ENCODE measurements at places on chromosomes 1 and 21.

DNA sequence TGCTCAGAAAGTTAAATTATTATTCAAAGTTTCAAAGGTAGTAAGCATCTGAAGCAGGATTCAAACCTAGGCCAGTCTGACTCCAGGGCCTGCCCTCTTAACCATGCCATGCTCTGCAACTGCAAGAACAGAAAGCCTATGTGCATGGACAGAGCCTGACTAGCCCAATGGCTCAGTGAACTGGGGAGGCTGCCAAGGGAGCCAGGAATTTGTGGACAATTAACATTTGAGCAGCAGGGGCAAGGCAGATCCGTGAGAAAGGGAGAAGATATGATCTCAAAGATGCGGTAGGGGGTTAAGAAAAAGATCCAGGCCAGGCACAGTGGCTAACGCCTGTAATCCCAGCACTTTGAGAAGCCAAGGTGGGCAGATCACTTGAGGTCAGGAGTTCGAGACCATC lies 6.5 kb upstream of the ATP1A4 start:
- DNase-seq: no peak

- no peak for DNase-seq
Measured at GRCh38 chr1:41863718-41864117, 55.0 kb downstream of the HIVEP3 start.

GRCh38 chr1:202645097-202645476 lies 65.2 kb downstream of the SYT2 start:
- no peak for DNase-seq

DNA sequence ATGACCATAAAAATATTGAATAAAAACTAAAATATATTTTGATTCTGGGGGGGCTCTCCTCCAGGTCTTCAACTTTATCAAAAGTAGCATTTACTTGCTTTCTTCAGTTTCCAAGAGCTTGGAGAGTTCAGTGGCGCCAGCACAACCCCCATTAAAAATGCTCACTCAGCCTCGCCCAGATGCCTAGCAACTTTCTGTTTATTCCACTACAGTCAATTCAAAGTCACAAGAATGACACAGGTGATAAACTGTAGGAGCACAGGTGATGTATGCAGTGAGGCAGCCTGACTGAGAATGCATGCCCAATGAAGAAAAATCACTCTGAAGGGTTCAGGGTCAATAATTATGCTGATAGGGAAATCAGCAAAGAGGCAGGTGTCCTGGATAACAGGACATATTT lies 159.4 kb upstream of the ATP1B1 start:
- no peak for DNase-seq

DNA sequence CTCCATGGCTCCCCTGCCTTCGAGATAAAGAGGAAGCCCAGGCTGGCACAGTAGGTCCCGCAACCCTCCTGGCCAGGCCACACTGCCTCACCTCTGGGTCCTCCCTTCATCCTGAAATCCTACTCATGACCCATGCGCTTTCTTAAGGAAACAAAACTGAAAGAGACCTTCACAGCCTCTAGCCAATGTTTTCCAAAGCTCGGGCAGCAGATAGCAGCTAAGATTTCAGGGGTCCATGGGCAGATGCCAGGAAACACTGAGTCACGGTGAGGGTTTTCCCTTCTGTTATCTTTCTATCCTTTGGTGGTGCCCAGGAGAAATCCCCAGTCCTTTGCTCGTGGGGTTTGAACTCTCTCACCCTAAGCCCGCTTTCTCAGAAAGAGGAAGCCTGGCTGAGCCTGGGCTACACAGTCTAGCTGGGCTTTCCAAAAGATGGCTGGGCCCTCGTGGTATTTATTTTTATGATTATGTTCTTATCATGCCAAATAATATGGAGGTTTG lies 26.6 kb downstream of the TTC39A start:
- DNase-seq: no peak

- no peak for DNase-seq
Measured at GRCh38 chr1:42964044-42964812, 5.6 kb upstream of the SLC2A1 start.

DNA sequence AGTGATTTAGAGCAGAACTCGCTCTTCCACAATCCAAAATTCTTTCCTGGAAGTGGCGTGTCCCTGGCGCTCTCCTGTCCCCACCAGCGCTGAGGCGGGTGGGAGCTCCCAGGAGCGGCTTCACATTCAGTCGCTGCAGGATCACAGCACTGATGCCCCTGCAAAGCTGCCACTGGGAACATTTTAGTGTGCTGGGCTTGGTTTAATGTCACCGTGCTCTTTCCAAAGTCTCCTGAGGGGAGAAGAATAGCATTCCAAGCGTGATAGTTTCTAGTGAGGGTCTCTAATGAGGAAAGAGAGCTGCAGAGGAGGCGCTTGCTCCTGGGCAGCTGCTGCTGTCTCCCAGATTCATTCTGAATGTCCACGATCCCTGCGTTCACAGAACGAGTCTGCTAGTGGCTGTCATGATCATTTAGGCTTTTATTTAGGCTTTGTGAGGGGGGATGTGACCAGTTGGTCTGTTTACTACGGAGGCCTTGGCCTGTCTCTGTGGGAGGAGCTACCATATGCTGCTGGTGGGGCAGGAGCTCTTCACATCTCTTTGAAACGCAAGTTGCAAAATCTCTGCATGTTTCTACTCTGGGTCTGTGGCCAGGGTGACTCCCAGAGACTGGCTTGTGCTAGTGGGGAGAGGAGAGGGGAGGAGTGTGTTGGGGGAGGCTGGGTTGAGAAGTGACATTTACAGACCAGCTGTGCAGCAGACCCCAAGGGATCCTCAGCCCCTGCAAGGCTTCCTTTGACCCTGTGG lies 23.4 kb downstream of the OLFML3 start:
- DNase-seq: no peak

DNA sequence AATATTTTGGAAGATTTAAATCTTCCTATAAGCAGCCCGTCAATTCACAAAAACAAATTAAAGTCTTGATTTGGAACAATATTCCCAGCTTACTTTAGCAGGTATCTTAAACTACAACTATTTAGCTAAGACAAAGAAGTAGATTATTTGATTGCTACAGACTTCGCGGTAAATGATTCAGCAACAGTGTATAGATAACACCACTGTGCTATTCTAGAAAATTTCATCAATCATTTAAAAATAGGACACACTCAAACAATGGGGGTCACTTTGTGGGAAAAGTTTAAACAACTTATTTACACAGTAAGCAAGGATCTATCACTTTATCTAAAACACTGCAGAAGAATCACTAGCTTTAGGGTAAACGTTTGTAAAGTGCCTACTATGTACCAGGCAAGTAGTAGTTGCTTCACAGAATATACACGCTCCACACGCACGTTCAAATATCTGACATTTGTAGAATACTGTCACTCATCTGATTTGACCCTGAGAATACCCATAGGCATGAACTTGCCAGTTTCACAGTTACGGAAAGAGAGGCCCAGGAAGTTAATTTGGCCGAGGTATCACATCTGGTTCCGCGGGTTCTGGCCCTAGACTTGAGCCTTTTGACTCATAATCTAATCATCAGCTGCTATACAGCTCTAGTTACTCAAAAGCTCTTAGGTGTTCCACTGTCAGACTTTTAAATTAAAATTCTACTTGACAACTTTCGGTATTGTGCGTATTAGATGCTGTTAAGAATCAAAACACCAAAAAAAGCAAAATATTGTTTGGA lies 876 bp downstream of the DENND2C start:
- no peak for DNase-seq

- no peak for DNase-seq
Measured at GRCh38 chr1:194256010-194256409, 1069.6 kb upstream of the B3GALT2 start.

GRCh38 chr21:38206646-38207045 lies 50.1 kb upstream of the KCNJ15 start:
- DNase-seq: no peak

GRCh38 chr1:101257500-101258325 lies 20.9 kb downstream of the S1PR1 start:
- no peak for DNase-seq

GRCh38 chr1:178772952-178773351 lies 47.9 kb downstream of the RALGPS2 start:
- no peak for DNase-seq

DNA sequence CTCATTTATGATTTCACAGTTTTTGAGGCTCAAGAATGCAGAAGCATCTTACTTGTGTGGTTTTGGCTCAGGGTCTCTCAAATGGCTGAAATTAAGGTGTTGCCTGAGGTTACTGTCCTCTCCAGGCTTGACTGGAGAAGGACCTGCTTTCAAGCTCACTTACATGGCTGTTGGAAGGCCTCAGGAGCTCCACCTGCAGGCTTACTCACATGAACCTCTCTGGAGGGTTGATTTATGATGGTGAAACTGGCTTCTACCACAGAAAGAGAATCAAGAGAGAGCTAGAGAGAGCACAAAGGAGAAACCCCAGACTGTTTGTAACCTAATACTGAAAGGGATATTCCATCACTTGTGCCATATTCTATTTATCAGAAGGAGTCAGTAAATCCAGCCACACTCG lies 6.2 kb upstream of the KCNK2 start:
- no peak for DNase-seq

- no peak for DNase-seq
Measured at GRCh38 chr1:165696625-165697100, 1.7 kb downstream of the ALDH9A1 start.

- no peak for DNase-seq
Measured at GRCh38 chr21:18443701-18444100, 40.1 kb upstream of the TMPRSS15 start.

DNA sequence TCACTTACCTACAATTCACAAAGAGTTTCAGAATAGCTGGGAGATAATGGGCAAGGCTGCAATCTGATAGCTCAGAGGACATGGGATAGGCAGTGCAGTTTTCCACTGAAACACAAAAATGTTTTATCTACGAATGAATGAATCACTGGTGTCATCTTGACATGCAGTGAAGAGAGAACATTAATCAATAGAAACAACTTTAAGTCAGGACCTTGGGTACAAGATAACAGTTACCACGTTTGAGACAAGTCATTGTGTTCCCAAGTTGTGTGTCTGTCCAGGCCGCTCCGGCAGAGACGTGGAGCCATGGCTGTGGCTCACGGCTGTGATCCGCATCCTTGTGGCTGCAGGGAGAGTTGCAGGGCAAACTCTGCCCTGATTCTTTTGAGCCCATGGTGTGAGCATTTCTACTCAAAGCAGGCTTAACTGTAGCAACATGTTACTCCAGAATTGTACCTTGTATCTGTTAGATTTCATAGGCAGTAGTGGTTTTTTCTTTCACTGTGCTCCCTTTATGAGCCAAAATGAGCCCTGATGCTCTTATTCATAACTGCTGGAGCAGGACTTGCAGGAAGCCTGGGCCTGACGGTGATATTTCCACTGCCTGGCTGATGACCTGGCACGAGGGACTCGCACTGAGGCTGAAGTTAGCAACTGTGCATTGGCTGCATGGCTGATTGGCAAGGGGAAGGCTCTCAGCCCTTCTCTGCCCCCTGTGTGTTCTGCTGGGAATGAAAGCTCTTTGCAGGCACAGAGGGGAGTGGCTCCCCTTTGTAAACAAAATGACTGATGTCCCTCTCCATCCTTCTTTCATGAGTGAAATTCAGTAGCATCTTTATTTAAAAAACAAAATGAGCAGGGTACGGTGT lies 465.2 kb downstream of the AJAP1 start:
- no peak for DNase-seq

DNA sequence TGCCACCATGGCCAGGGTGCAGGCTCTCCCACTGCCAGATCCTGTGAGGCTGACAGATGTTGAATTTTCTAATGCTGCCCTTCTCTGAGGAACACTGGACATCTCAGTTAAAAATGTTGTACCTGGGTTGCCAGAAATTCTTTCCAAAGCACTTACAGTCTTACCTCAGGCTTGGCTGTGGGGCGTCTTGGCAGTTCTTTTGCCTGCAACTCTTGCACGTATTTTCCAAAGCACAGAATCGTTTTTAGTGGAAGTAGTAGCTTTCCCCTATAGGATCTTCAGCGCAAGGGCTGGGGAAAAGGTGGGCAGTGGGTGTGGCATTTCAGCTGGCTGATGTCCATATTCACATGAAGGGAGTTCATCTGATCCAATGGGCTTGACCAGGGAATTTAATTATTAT lies 53.9 kb downstream of the EDN2 start:
- DNase-seq: no peak

DNA sequence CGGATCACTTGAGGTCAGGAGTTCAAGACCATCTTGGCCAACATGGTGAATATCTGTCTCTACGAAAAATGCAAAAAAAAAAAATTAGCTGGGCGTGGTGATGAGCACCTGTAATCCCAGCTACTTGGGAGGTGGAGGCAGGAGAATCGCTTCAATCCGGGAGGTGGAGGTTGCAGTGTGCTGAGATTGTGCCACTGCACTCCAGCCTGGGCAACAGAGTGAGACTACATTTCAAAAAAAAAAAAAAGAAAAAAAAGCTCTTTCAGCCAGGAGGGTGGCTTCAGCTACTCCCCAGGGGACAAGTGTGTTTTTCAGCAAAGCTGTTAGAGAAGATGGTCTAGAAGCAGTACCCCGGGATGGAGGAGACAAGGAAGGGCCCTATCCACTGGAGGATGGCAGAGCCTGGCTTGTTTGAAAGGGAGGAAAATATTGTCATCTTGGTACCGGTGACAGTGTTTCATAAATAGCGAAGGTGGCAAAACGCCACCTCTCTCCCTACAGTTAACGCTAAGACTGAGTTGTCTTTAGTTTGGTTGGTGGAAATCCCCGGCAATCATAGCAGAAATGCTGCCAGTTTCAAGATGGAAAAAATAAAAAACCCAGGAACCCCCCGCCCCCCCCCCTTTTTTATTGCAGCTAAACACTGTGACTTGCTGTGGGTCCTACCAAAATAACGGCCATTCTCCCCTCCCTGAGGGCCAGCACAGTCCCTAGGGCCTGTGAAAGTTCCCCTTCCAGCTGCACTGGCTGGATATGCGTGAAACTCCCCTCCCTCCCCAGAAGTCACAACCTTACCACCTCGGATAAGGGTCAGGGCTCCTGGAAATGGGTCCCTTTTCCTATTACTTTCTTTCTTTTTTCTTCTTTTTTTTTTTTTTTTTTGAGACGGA lies 3.5 kb downstream of the PIK3CD start:
- no peak for DNase-seq
